ENCODE measurements at places on chromosomes 4 and X.
A peak's percentile ranks its signal among the peaks of the same experiment; 100 is the strongest.

GRCh38 chr4:10173754-10174749, 57.5 kb upstream of the WDR1 start:
- no peak for DNase-seq

DNA sequence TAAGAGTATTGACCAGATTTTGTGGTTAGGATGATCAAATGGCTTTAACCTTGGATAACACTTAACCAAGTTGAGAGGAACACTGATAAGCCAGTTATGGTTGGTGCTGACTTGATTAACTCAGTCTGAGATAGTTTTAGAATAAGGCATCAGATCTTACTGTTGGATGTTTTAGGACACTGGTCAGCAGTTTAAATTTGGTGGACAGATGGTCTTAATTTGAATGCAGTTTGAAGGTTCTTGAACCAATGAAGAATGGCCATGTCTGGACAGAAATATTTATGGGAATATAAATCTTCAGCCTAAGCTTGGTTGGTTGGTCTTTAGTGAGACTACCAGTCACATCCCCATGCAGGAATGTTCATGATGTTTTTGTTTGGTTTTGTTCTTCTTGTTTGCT, 2.6 kb upstream of the GIMD1 start:
- DNase-seq = no peak

- no peak for DNase-seq
Measured at GRCh38 chr4:73309211-73309610, 50.6 kb upstream of the ANKRD17 start.

- DNase-seq = no peak
Measured at GRCh38 chr4:185811509-185812364, at the start of gene SORBS2. SORBS2 (minus strand) TSS chr4:185812194; CDS start chr4:185690571, 121,623 bp downstream.

- peak; percentile 71 for DNase-seq
Measured at GRCh38 chr4:54683616-54684346, 26.0 kb downstream of the KIT start.

GRCh38 chr4:109184491-109184961, 117.9 kb downstream of the COL25A1 start:
- no peak for DNase-seq

DNA sequence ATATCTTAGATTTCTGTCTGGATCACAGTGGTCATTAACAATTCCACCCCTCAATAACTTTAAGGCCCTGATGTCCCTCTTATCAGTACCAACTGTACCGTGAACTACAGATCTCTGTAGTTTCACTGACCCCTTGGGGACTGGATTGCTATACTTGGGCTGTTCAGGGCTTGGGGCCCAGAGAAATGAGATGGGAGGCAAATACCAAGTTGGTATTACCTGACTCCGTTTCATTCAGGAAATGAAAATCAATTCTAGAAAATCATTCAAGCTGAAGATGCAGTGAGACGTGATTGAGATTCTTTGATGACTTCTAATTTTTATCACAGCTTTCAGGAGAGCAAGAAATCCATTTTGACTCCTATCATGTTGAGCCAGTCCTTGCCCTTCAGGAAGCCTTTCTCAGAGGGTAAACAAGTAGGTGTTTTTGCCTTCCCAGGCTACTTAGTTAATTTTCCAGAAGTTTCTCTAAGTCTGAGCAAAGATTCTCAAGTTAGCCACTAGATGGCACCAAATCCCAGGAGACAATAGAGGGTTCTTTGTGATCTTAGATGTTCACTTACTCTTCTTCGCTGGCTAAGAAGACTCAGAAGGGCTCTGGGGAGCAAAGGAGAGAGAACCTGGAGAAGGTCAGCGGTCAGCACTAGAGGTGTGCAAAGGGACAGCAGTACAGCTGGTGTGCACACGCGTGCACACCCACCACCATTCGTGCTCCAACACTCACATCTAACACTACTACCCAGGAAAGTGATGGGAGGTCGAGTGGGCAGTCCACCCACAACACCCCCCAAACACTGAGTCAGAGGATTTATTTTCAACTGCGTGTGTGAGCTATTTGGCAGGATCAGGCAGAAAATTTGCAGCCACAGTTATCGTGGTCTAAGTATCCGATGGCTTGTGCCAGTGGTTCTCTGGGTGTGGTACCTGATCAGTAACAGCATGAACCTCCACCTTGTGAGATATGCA, 7.4 kb downstream of the HNRNPH2 start:
- DNase-seq = peak; percentile 77

DNA sequence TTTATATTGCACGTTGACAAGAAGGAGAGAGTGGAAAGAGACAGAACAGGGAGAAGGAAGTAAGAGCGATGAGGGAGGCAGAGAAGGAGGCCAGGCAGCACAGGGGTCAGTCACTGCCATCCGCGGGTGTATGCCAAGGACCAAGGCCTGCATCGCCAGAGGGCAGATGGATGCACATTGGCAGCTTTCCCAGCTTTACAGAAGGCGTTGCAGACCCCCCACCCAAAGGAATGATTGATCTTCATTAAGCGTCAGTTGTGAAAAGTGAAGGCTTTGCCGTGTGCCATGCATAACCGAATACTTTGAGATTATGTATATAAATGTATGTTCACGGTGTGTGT, 21.6 kb downstream of the PIGG start:
- no peak for DNase-seq

DNA sequence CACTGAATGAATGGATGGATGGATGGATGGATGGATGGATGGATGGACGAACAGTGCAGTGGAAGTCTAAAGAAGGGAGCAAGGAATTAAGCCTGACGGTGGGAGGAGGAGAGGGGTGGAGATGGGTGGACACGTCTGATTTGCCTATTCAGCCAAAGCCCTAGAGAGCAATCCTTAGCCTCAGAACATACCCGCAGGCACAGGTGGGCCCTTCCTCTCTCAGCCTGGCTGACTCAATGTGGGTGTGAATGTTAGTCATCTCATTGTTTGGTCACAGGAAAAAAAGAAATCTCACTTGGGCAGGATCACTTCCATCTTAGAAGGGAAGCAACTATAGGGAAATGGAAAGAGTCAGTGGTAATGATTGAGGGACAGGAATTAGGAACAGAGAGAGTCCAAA, 165.9 kb downstream of the PJA1 start:
- DNase-seq = no peak

GRCh38 chr4:152605641-152606335, 69.9 kb upstream of the FBXW7 start:
- DNase-seq = no peak

- DNase-seq = no peak
Measured at GRCh38 chr4:94558392-94558904, 106.7 kb downstream of the PDLIM5 start.

DNA sequence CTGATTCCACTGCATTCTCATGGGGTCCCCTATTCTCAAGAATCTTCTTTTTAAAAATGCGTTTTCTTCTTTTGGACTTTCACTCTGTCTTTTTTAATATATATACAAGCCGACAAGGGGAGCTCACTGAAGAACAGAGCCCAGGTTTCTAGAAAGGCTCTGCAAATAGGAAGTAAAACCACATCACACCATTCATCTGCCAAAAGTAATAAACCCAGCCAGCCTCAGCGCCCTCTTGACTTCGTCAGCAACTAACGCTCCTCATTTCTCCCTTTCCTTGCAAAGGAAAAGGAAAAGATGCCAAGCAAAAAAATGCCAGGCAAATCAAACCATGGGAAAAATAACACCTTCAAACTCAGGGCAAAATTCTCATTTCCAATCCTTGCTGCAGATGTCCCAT, 136.4 kb downstream of the HHIP start:
- no peak for DNase-seq

GRCh38 chrX:31213941-31214340, 142.1 kb upstream of the FTHL17 start:
- peak; percentile 3 for DNase-seq

DNA sequence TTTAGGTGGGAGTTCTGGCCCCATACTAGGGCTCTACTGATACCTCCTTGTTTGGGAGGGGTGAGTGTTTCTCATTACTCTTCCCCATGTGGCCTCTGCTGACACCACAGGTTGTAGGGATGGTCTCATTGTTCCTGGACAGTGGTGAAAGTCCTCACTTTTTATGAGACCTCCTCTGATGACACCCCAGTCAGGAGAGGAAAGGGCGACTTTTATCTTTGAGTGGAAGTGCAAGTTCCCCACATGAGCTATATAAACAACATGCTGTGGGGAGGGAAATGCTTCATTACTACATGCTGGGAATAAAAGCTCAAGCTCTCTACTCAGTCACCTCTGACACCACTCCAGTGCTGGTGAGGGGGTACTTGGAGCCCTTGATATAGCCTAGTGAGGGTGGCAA, 29.5 kb upstream of the MAGEA6 start:
- DNase-seq = no peak

- DNase-seq = no peak
Measured at GRCh38 chr4:15784959-15785634, 7.0 kb downstream of the CD38 start.

GRCh38 chr4:188619456-188620149, 480.4 kb downstream of the TRIML1 start:
- no peak for DNase-seq

- no peak for DNase-seq
Measured at GRCh38 chrX:46366381-46367207, 178.6 kb downstream of the ZNF674 start.

GRCh38 chr4:48268956-48269860, at the start of gene TEC:
TEC (minus strand) TSS chr4:48269838; CDS start chr4:48228614, 41,224 bp downstream.
- DNase-seq = peak; percentile 80

GRCh38 chr4:87973283-87974169, 2.0 kb upstream of the SPP1 start:
- peak; percentile 66 for DNase-seq

DNA sequence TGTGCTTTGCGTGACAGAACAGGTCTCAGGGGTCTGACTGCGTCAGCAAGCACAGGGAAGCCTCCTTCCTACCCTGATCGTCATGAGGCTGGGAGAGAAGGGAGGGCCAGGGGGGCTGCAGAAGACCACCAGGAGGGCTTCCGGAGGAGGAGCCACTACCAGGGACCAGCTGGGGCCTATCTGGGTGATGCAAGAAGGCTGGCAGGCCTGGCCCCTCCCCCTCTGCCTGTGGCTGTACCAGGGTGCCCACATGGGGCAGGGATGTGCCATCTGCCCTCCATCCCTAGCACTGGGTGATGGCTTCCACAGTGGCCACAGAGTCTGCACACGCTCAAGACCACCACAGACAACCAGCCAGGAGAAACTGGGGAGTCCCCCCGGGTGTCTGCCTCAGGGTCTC, 116.4 kb upstream of the NKX1-1 start:
- no peak for DNase-seq

DNA sequence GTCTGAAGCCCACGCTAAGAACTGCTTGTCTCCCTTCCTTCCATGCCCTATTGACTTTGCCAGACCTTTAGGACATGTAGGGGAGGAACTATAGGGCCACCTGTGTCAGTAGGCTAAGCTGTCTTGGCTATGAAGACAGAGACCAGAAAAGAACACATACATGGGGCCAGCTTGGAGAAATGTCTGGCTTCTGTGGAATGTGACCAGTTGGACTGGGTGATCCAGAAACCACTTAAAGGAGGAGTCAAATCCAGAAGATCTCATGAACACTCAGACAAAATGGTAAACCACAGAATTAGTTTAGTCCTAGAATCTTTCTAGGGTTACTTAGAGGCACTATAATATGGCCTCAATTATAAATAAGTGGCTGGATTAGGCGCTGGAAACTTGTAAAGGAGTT, 42.0 kb downstream of the PHKA2 start:
- no peak for DNase-seq

GRCh38 chr4:185865901-185866328, 53.9 kb upstream of the SORBS2 start:
- no peak for DNase-seq

- no peak for DNase-seq
Measured at GRCh38 chr4:188002751-188003150, 7.2 kb downstream of the ZFP42 start.

DNA sequence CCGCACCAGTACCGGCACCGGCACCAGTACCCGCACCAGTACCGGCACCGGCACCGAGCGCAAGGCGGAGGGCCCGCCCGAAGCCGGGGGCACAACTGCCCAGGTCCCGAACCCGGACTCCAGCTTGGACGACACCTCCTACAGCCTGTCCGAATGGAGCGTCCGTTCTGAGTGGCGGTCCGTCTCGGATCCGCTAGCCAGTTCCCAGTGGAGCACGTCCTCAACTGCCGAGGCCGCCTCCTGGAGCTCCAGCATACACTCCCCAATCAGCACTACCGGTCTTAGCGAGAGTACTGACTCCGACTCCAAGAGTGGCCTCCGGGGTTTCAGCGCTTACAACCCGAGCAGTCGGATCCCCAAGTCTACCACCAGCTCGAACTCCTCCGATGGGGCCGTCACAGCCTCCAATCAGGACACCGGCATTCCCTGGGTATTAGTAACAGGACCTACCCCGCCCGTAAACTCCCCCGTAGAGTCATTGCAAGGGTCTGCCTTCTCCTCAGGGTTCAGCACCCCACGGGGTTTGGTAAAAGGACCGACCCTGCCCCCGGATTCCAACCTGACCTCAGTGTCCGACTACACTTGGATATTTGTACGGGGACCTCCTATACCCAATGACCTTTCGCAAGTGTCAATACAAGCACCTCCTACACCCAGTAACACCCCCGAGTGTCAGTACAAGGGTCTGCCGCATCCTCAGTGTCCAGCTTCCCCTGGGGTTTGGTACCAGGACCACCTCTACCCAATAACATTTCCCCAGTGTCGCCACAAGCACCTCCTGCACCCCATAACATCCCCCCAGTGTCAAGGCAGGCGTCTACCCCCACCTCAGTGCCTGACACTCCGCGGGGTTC, 721 bp upstream of the MAOA start:
- no peak for DNase-seq

- DNase-seq = peak; percentile 3
Measured at GRCh38 chrX:107454302-107454701, 4.8 kb downstream of the FRMPD3 start.

- no peak for DNase-seq
Measured at GRCh38 chrX:96835660-96836289, 47.9 kb upstream of the RPA4 start.

Measured in NB4 (cell line).